ENCODE measurements at places on chromosomes 2 and 18.

GRCh38 chr18:58603375-58604067, 25.4 kb downstream of the ALPK2 start:
- no peak for DNase-seq

DNA sequence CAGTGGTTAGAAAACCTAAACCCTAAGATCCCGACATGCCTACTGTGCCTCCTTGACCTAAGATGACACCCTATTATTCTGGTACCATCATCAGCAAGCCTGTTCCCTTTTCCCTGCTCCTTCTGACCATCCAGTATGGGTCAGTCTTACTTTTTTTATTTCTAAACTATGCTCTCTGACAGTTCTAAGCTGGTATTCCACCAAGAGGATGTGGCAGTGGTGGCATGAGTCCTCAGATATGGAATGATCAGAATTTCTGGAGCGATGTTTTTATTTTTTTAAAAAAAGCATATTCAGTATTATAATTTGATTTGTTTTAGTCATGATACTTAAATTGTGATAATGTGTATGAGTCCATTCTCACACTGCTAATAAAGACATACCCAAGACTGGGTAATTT, 145.9 kb upstream of the LHCGR start:
- no peak for DNase-seq

GRCh38 chr2:222827417-222827816, 33.4 kb upstream of the ACSL3 start:
- no peak for DNase-seq

GRCh38 chr2:212979046-212979612, 172.3 kb downstream of the IKZF2 start:
- DNase-seq, result no peak

GRCh38 chr2:62576276-62576939, 70.4 kb upstream of the TMEM17 start:
- DNase-seq, result no peak

DNA sequence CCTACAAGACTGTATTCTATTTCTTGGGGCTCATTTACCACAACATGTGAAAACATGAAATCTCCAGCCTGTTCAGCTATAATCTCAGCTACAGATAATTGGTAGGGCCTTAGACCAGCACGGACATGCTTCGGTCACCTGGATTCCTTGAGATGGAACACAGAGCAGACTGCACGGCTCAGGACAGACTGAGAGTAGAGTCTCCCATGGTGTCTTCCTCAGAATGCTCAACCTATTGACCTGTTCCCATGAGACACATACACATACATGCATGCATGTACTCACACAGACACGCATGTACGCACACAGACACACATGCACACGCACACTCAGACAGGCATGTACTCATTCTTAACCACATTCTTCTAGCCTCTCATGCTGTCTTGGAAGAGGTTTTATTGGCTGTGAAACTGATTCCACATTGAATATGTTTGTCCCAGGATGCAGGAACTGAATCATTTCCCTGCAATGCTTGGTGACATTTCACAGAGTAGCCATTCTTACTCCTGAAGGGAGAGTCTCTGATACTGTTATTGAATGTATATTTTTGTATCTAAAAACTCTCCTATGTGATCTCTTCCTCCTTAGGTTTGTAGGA, 23.5 kb upstream of the BZW1 start:
- DNase-seq, result no peak

DNA sequence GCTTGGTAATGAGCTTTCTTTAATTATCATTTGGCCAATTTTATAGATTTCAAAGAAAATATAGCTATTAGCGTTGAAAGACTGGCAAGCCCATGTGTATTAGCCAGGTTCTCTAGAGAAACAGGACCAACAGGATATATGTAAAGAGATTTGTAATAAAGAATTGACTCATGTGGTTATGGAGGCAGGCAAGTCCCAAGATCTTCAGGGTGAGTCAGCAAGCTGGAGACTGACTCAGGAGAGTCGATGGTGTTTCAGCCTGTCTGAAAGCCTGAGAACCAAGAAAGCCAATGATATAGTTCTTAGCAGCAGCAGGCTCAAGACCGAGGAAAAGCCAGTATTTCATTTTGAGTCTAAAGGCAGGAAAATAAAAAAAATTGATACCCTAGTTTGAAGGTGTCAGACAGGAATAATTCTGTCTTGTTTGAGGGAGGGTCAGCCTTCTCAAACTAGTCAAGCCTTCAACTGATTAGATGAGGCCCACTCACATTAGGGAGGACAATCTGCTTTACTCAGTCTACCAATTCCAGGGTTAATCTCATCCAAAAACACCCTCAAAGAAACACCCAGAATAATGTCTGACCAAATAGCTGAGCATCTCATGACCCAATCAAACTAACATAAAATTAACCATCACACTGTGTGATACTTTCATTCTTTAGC, 78.3 kb upstream of the CRIM1 start:
- no peak for DNase-seq

GRCh38 chr2:46875226-46875899, 40.2 kb downstream of the MCFD2 start:
- DNase-seq, result no peak

DNA sequence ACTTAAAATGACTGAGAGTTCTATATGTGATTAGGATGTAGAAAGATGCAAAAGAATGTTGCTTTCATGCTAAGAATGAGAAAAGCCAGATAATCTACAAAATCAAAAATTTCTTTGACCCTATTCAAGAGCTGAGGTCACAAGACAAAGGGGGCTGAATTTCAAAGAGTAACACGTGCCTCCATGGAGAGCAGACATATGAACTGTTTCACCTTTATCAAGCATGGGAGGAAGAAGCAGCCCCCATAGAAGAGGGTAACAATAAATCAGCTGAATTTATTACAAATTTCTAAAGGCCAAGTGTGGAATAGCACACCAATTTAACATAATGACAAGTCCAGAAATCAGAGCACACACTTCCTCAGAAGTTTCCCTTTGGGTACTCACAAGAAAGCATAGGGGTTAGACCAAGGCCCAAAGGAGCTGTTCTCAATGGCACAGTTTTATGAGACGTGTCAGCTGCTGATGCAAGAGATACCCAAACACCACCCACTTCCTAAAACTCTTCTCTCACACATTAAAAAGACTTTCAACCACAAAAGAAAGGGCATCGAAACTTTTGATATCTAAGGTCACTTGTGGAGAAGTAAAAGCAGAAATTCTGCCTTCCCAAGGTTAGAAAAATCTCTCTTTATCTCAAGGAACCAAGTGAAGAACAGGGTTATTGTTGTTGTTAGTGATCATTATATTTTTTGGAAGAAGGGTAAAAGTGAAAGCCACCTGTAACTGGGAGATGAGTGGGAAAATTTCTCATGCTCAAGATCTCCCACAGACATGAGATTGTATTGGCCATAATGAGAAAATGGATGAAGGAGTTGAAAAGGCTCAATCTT, 950.1 kb downstream of the TRIB2 start:
- DNase-seq, result no peak

GRCh38 chr18:12645254-12645653, 12.7 kb downstream of the SPIRE1 start:
- DNase-seq, result no peak
